ENCODE measurements at places on chromosomes 16 and 17. TPM values are rescaled to one million over a fixed set of nuclear protein-coding genes. Genes with fewer than 3 reads are reported as not detected.

DNA sequence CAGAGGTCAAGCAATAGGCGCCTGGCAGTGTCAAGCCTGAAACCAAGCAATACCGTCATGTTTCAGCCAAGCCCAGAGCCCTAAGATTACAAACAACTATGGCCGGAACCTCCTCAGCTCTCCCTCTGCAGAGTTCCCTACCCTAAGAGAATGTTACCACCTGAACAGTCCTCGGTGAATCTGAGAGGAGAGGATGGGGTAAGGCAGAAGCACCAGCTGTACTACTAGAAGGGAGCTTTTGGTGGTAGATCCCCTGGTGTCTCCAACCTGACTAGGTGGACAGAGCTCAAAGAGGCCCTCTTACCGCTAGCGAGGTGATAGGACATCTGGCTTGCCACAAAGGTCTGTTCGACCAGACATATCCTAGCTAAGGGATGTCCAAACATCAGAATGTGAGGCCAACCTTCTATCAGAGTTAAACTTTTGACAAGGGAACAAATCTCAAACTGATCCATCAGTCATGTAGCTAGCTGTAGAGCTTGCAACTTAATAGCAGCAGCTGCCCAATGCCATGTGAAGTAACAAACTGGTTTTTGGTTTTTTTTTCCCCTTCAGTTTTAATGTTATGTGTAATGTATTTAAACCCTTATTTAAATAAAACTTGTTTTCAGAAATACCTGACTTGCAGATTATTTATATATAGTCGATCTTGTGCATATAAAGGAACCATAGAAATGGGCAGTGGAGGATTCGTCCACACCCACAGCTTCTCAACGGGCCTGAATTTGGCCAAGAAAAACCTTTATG lies 2.5 kb downstream of the EIF1 start:
- no peak for DNase-seq

DNA sequence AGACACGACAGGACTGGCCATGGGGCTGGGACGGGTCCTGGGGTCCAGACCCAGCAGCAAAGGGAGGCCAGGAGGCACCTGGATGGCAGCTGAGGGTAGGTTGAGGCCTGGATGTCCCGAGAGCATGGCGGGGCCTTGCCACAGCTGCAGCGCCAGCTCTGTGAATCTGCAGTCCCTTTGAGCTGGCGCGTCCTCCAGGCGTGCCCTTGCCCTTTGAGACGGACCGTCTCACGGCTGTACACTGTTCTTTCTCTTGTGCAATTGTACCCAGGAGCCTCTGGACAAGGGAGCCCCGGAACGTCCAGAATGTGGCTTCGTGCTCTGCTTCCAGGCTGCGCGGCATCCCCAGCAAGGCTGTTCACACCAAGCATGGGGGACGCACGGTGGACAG lies 69.5 kb upstream of the CIBAR2 start:
- DNase-seq: no peak

- no peak for DNase-seq
Measured at GRCh38 chr16:52318302-52319009, 228.5 kb downstream of the TOX3 start.

TNFRSF17 gene
- polyA plus RNA-seq: not detected

SNX20 gene
- polyA plus RNA-seq: 0.82 TPM

CARD14 gene
- polyA plus RNA-seq: 3.0 TPM

HBA2 gene
- polyA plus RNA-seq: 1,116 TPM

MAP2K4 gene
- polyA plus RNA-seq: 37.7 TPM

SLC43A2 gene
- polyA plus RNA-seq: 32.6 TPM

LPCAT2 gene
- 9.1 TPM for polyA plus RNA-seq

All from left renal cortex interstitium (tissue), 4 donors.